Brain microvascular endothelial cell (primary cell): ENCODE measurements at places on chromosomes 1 and 21.

DNA sequence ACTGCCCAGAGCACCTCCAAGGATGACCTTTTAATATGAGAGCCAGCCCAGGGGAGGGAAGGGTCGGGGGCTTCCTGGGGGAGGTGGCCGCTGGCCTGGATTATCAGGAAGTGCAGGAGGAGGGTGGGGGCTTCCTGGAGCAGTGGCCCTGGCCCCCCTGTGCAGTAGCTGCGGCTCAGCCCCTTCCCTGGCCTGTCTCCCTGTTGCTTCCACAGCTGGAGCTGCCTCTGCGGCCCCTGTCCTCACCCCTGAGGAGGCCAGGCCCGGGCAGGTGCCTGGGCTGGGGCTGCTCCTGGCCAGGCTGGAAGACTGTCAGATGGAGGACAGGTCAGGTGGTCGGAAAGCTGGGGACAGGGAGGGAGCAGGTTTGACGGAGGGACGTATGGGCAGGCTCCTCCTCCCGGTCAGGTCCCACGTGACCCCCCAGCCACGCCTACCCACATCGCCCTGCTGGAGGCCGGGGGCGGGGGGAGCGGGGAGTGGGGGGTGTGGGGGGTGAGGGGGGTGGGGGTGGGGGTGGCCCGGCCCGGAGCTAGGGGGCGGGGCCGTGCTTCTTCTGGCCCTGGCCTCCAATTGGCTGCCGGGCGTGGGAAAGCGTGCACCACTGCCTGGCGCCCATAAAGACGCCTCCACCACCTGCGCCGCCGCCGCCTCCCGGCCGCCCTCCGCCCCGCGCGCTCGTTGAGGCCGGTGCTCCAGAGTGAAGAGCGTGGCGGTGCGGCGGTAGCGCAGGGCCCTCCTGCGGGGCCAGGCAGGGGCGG, 10.2 kb upstream of the TNFRSF14 start:
- DNase-seq, result peak; percentile 51

DNA sequence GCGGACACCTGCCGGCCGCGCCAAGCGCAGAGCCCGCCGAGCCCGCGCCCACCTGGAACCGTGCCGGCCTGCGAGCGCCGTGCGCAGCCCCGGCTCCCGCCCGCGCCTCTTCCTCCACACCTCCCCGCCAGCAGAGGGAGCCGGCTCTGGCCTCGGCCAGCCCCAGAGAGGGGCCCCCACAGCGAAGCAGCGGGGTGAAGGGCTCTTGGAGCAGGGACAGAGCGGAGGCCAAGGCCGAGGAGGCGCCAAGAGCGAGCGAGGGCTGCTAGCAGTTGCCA, 50.1 kb upstream of the KRTAP19-8 start:
- no peak for DNase-seq

- DNase-seq, result no peak
These were observed 841 bp downstream of the SNX27 start for GRCh38 chr1:151612501-151613281.

DNA sequence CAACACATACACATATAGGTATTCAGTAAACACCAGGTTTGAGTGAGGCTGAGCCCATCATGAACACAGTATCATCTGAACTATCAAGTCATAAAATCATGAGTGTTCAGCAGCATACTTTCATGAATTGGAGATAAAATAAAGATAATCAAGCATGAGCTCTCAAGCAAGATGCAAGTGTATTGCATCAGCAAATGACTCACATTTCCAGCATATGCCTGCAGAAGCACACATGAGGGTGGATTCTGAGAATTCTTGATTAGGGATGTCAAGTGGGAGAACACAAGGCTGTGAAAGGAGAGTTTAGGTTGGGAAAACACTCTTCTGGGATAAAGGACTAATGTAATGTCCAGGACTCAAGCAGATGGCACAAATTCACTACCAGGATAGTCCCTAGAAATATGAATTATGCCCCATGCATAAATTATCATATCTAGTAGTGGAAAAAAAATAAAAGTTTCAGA, 299.2 kb downstream of the SRGAP2C start:
- DNase-seq, result peak; percentile 66

- DNase-seq, result no peak
These were observed 2.5 kb downstream of the SDC3 start for GRCh38 chr1:30905916-30906620.

DNA sequence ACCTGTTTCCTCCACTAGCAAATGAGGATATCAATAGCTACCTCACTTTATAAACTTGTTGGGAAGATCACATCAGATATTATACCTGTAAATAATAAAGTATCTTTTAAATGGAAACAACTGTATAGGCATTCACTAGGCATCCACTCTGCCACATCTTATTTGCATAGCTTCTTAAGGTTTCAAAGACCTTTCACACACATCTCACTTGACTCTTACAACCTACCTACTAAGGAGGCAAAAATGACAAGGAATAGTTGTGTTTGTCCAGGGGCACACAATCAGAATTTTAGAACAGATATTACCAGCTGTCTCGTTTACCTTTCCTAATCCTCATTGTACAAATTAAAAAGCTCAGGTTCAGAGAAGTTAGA, 51.5 kb downstream of the VANGL2 start:
- no peak for DNase-seq

GRCh38 chr1:89285745-89286380, 13.2 kb upstream of the GBP5 start:
- DNase-seq, result no peak
